CD4-positive, alpha-beta T cell (primary cell): ENCODE measurements at places on chromosomes 11 and 22. TPM values are rescaled to one million over a fixed set of nuclear protein-coding genes. Genes with fewer than 3 reads are reported as not detected.

DNA sequence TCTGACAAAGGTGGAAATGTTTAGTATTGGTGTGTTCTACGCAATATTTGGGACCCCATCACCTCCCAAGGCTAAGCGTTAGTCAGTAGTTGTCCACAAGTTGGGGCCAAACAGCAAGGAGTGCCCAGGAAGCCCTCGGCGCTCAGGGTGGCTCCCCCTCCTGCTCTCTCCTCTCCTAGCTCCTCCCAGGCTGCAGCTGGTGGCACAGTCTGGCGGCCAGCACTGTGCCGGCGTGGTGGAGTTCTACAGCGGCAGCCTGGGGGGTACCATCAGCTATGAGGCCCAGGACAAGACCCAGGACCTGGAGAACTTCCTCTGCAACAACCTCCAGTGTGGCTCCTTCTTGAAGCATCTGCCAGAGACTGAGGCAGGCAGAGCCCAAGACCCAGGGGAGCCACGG is 16.8 kb downstream of the CD5 start:
- DNase-seq: no peak

GRCh38 chr11:24312464-24313238 is 184.2 kb upstream of the LUZP2 start:
- DNase-seq: no peak

DNA sequence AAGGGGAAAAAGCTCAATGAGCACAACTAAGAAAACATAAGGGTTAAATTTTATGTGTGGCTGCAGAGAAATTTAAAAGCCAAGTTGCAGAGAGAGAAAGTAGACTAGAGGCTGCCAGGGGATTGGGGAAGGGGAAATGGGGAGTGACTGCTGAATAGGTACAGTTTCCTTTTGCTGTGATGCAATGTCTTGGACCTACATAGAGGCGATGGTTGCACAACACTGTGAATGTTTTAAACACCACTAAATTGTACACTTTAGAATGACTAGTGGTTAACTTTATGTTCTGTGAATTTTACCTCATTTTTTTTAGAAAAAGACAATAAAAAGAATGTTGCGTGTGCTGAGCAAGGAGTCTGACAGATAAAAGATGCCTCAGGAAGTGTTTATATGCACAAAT is 36.5 kb downstream of the TENM4 start:
- no peak for DNase-seq

GRCh38 chr11:562046-562645 is 1.4 kb downstream of the RASSF7 start:
- no peak for DNase-seq

Gene CD3D
- total RNA-seq: 265 TPM

Gene MRGPRX4
- total RNA-seq: not detected

Gene RBM14
- 239 TPM for total RNA-seq

Gene EMID1
- total RNA-seq: not detected
